ENCODE measurements at places on chromosomes 1 and 21. TPM values are rescaled to one million over a fixed set of nuclear protein-coding genes. Genes with fewer than 3 reads are reported as not detected.
A peak's percentile ranks its signal among the peaks of the same experiment; 100 is the strongest.

Gene TSTD1
- 102 TPM for total RNA-seq

DNA sequence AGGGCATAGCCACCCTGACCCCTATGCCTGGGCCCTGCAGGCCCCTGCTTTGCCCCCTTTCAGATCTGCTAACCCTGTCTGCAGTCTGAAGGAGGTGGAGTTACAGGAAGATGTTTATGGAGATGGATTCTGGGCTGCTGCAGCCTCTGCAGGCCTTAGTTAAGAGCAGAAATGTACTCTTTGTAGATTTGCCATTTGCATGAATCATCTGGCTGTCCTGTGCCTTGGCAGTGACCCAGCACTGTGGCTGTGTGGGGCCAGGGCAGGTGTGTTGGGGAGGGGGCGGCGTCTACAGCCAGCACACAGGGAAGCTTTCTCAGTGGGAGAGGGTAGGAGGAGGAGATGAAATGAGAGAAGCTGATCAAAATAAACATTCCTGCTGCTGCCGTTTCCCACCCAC is 867.3 kb downstream of the PLA2G4A start:
- H3K27ac ChIP-seq: no peak overlapping the region
- no peaks in the 10 kb centered on the region for H3K36me3 ChIP-seq
- H3K4me3 ChIP-seq: no peak overlapping the region

Gene DYNLT4
- total RNA-seq: not detected

DNA sequence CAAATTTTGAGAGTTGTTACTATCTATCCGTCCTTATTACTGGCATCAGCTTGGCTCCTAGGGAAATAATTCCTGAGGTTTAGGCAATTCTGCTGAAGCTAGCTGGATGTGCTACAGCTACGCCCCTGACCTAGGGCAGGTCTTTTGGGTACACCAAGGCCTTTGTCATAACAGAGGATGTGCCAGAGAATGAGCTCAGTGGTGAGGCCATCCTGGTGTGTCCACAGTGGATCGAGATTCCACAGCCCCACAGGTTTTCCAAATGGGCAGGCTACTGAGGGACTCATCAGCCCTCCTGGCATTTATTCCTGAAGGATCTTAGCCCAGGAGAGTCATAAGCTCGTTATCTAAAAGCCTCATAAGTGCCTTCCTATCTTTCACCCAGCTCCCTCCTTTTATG is 475.2 kb upstream of the USP24 start:
- no peaks in the 10 kb centered on the region for H3K36me3 ChIP-seq
- H3K4me3 ChIP-seq: no peak overlapping the region
- no peaks in the 10 kb centered on the region for H3K27me3 ChIP-seq
- H3K27ac ChIP-seq: no peak overlapping the region
- no peaks in the 10 kb centered on the region for H3K4me1 ChIP-seq
- DNase-seq: no peak

GRCh38 chr1:225818229-225818628 is 8.3 kb downstream of the EPHX1 start:
- peaks cover 40% of the 10 kb centered on the region for H3K4me1 ChIP-seq
- peak overlapping the region; percentile 87 for H3K27ac ChIP-seq
- no peaks in the 10 kb centered on the region for H3K36me3 ChIP-seq
- no peaks in the 10 kb centered on the region for H3K27me3 ChIP-seq
- no peak overlapping the region for H3K4me3 ChIP-seq

- no peak for DNase-seq
- no peaks in the 10 kb centered on the region for H3K27me3 ChIP-seq
- no peaks in the 10 kb centered on the region for H3K36me3 ChIP-seq
- H3K4me3 ChIP-seq: no peak overlapping the region
- no peaks in the 10 kb centered on the region for H3K4me1 ChIP-seq
Observed at GRCh38 chr21:39852726-39853500, 14.3 kb upstream of the PCP4 start.

Gene PCAT6
- total RNA-seq: 7.2 TPM

Gene LCE1C
- total RNA-seq: not detected

DNA sequence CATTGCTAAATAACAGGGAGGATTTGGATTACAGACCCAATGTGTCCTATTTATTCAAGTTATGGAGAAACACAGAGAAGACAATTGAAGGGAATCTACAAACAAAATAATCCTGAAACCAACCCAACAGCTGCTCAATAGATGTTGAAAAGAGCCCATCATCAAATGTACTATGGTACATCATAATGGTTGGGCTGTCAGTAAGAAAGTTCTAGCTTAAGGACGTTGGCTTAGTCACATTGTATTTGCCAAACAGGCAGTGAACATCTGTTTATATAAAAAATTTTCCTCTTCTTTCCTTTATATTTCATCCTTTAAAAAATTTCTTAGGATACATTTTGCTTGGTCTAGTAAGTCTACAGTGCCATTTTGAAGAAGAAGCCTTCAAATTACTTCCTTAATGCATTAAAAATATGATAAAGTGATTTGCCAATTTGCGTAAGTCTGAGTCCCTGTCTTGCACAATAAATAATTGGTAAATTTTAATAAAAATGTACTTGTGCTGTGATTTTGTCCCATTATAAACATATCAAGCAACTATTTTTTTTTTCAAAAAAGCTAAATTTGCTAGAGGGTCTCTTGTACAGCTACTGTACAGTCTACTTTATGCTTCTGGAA is 14.4 kb downstream of the MAP3K7CL start:
- H3K27ac ChIP-seq: no peak overlapping the region
- no peak for DNase-seq
- no peaks in the 10 kb centered on the region for H3K27me3 ChIP-seq

GRCh38 chr21:46116776-46117585 is 19.1 kb downstream of the COL6A2 start:
- peaks cover 15% of the 10 kb centered on the region for H3K36me3 ChIP-seq
- no peaks in the 10 kb centered on the region for H3K4me1 ChIP-seq
- H3K27me3 ChIP-seq: no peaks in the 10 kb centered on the region
- no peak overlapping the region for H3K27ac ChIP-seq
- H3K4me3 ChIP-seq: no peak overlapping the region

Gene KRTAP10-8
- total RNA-seq: not detected

DNA sequence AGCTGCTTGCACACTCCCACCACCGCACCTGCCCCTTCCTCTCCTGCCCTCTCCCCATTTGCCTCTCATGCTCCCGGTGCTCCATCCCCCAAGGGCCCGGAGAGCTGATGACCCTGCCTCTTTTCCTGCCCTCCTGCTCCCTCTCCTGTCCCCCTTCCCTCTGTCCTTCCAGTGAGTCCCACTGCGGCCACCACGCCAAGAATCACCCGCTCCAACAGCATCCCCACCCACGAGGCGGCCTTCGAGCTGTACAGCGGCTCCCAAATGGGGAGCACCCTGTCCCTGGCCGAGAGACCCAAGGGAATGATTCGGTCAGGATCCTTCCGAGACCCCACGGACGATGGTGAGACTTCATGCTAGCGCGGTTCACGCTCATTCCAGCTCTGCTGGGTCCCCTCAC is 40.7 kb upstream of the IPO9 start:
- H3K36me3 ChIP-seq: peaks cover 10% of the 10 kb centered on the region
- no peak for DNase-seq
- H3K4me1 ChIP-seq: no peaks in the 10 kb centered on the region
- H3K27ac ChIP-seq: no peak overlapping the region
- no peak overlapping the region for H3K4me3 ChIP-seq

Gene RASAL2
- total RNA-seq: 35.4 TPM

Data from GM23338 (cell line).